ENCODE measurements at places on chromosomes 13 and 19.

GRCh38 chr13:101258509-101258908, 157.8 kb downstream of the NALCN start:
- no peak overlapping the region for H3K4me3 ChIP-seq
- no peaks in the 10 kb centered on the region for H3K27me3 ChIP-seq
- H3K27ac ChIP-seq, result no peak overlapping the region
- no peak for DNase-seq

GRCh38 chr13:106063591-106064313, 471.7 kb downstream of the EFNB2 start:
- peaks cover 21% of the 10 kb centered on the region for H3K4me1 ChIP-seq
- H3K4me3 ChIP-seq, result no peak overlapping the region
- peaks cover 2% of the 10 kb centered on the region for H3K27me3 ChIP-seq
- H3K36me3 ChIP-seq, result no peaks in the 10 kb centered on the region
- no peak for DNase-seq

DNA sequence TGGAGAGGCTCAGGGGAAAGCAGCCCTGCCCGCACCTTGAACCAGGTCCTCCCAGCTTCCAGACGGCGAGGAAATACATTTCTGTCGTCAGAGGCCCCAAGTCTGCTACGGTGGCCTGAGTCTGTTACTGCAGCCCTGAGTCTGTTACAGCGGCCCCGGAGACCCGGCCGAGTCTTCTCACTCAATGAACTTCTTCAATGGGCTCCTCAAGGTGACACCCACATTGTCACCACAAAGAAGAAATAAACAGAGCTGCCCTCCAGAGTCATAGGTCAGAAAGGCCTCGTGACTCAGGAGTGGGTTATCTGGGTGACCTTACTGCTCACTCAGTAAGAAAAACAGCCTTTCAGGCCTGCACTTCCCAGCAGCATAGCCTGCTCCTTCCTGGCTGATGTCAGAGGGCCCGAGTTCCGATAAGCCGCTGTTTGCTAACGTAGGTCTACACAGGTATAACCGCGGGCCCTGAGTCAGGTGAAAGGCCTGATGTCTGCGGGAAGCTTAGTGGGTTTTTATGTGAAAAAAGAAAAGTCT, 66.9 kb upstream of the TM9SF2 start:
- H3K36me3 ChIP-seq, result no peaks in the 10 kb centered on the region
- H3K4me3 ChIP-seq, result no peak overlapping the region
- no peak for DNase-seq
- no peak overlapping the region for H3K27ac ChIP-seq

- no peaks in the 10 kb centered on the region for H3K36me3 ChIP-seq
- peak overlapping the region; percentile 47 for H3K27ac ChIP-seq
- no peaks in the 10 kb centered on the region for H3K4me1 ChIP-seq
Measured at GRCh38 chr19:45016388-45017314, 15.4 kb downstream of the RELB start.

DNA sequence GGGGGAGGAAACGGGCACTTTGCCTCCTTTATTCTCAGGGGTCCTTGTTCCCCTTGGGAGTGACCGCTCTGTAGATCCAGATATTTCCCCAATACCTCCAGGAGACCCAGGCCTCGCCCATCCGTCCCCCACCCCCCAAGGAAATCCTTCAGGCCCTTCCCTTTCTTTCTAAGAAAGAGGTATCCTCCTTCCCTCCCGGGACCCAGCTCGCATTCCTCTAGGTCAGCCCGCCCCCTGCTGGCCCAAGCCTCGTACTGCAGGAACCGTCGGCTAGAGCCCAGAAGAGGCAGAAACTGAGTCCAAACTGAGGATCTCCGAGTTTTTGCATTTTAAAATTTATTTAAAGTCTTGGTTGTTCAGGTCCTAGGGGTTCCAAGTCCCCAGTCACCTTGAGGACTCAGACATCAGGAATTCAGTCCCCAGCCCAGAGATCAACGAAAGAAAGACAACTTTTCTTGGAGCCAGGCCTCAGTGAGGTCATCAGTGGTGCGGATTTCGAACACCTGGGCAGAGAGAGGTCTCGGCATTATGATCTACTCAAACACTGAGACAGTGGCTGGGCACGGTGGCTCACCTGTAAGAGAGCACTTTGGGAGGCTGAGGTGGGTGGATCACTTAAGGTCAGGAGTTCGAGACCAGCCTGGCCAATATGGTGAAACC, 7.5 kb upstream of the LRFN1 start:
- peaks cover 15% of the 10 kb centered on the region for H3K4me1 ChIP-seq
- H3K4me3 ChIP-seq, result no peak overlapping the region
- no peak overlapping the region for H3K27ac ChIP-seq
- peak; percentile 94 for DNase-seq
- peaks cover 42% of the 10 kb centered on the region for H3K27me3 ChIP-seq
- H3K36me3 ChIP-seq, result no peaks in the 10 kb centered on the region

DNA sequence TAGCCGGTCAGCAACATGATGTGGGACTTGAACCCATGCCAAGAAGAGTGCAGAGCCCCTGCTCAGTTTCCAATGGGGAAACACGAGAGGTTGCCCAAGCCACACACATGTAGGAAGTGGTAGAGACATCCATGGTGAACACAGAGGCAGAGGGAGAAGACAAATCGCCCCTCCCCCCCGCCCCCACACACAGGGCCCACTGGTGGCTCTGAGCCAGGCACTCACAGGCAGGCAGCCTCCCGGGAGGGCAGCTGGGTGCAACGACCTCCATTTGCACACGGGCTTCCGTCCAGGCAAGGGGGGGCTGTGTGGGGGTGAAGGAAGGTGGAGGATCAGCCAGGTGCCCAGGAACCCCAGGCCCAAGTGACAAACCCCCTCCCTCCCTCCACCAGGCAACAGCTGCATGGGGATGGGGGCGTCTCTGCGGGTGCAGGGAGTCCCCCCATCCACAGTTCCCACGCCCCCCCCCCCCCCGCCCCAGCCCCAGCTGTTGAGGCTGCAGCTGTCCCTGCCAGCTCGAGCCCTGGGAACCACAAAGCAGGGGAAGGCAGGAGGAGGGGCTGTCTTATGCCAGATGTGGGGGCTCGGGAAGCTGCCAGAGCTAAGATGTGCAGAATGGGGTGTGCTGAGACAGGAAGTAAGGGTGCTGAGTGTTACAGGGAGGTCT, 3.4 kb downstream of the NOTCH3 start:
- peaks cover 36% of the 10 kb centered on the region for H3K4me1 ChIP-seq
- H3K4me3 ChIP-seq, result peak overlapping the region; percentile 74
- H3K27me3 ChIP-seq, result peaks cover 10% of the 10 kb centered on the region
- no peak for DNase-seq

DNA sequence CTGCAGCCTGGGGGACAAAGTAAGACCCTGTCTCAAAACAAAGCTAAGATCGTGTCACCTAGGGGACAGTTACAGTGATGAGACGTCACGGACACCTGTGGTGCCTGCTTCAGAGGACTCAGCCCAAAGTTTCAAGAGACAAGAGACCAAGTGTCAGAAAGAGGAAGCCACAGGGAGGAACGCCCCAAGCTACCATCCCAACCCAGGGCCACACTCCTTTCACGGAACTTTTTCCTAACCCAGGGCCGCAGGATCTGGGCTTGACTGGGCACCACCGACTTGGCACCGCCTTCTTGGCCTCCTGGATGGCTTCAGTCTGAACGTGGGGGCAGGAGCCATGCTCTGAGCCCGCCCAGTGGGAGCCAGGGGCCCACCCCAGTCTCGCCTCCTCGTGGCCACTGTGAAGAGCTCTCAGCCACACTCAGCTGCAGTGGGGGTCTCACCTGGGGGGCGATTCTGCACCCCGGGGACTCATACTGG, 8.5 kb downstream of the MOB3A start:
- H3K4me1 ChIP-seq, result peaks cover 47% of the 10 kb centered on the region
- no peaks in the 10 kb centered on the region for H3K27me3 ChIP-seq
- H3K4me3 ChIP-seq, result no peak overlapping the region
- H3K36me3 ChIP-seq, result peaks cover 5% of the 10 kb centered on the region
- no peak for DNase-seq

DNA sequence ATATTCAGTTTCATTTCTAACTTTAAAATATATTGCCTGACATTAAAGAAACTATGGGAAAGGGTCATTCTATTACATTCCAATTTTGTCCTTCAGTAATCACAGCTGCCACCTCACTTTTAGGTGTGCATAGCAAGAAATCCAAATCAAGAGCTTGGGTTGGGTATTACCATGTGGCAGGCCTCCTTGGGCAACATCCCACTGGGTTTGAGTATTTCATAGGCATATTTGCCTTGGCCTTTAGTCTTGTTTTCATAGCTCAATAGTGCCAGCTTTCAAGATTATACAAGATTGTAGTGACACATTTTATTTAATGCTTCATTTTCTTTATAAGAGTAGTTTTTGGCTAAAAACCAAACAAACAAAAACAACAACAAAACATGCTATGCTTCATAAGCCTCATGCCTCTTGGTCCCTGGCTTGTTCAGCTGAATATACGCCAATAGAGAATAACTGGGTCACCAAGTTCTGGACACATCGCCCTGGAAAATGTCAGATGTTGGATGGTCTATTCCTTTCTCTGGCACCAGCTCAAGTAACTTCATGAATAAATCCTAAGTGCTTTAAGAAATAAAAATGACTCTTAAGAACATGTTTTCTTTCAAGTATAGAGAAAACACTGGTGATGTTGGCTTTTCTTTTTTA, 167.4 kb upstream of the STARD13 start:
- peaks cover 2% of the 10 kb centered on the region for H3K27me3 ChIP-seq
- no peaks in the 10 kb centered on the region for H3K4me1 ChIP-seq
- no peak overlapping the region for H3K27ac ChIP-seq

DNA sequence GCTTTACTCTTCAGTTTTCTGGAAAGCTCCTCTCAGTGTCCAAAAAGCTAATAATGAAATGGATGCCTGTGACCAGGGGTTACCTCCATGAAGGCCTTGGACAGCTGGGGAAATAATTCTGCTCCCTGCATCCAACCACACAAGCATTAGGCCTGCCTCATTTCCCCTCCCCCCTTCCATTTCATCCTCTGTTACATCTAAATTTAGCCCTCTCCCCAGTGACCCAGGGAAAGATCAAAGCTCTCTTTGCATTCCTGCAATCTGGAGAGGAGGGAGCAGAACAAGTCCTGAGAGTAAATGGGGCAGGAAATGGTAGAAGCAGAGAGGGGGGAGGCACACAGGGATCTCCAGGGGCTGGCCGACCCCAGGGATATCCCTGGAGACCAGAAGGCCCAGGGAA, 452.7 kb downstream of the TSHZ3 start:
- H3K27ac ChIP-seq, result peak overlapping the region; percentile 79
- no peaks in the 10 kb centered on the region for H3K27me3 ChIP-seq
- no peak for DNase-seq
- peak overlapping the region; percentile 3 for H3K4me3 ChIP-seq
- H3K4me1 ChIP-seq, result peaks cover 37% of the 10 kb centered on the region

DNA sequence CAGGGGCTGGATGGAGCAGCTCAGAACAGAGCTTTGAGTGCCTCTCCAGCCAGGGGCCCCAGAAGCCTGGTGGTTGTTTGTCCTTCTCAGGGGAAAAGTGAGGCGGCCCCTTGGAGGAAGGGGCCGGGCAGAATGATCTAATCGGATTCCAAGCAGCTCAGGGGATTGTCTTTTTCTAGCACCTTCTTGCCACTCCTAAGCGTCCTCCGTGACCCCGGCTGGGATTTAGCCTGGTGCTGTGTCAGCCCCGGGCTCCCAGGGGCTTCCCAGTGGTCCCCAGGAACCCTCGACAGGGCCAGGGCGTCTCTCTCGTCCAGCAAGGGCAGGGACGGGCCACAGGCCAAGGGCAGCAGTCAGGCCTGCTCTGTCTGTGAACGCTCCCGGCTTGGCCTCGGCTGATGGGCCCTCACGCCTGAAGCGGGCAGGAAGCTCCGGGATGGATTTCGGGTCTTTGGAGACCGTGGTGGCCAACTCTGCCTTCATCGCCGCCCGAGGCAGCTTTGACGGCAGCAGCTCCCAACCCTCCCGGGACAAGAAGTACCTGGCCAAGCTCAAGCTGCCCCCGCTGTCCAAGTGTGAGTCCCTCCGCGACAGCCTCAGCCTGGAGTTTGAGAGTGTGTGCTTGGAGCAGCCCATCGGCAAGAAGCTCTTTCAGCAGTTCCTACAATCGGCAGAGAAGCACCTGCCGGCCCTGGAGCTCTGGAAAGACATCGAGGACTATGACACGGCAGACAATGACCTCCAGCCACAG, at the start of gene GRK1:
Gene GRK1, plus strand, starts transcription at position 269 of the 751 bp plus-strand sequence. Its CDS starts 168 bp downstream, at position 437.
- H3K27me3 ChIP-seq, result peaks cover 3% of the 10 kb centered on the region
- H3K4me1 ChIP-seq, result peaks cover 19% of the 10 kb centered on the region

DNA sequence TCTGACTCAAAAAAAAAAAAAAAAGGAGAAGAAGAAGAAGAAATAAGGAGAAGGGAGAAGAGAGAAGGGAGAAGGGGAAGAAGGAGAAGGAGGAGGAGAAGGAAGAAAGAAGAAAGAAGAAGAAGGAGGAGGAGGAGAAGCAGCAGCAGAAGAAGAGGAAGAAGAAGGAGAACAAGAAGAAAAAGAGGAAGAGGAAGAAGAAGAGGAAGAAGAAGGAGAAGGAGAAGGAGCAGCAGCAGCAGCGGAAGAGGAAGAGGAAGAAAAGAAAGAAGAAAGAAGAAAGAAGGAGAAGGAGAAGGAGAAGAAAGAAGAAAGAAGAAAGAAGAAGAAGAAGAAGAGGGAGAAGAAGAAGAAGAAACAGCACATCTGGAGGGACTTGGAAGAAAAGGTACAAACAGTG, 4.1 kb upstream of the CNN1 start:
- peak overlapping the region; percentile 33 for H3K4me3 ChIP-seq
- H3K27me3 ChIP-seq, result peaks cover 28% of the 10 kb centered on the region
- peaks cover 25% of the 10 kb centered on the region for H3K4me1 ChIP-seq

DNA sequence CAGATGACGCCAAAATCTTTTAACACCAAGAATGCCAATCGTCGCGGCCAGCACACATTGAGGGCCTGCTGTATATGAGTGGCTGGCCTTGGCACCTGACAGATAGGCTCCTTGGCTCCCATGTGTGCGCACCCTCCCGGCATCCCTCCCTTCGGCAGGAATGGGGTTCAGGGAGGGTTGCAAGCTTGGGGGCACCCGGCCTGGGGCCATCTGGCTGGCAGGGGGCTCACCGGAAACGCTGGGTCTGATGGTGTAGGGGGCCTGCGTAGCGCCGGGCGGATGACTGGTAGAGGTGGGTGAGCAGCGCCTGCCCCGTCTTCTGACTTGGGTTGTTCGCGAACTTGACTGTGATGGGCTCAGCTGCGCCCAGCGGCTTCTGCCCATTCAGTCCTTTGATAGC, 22.4 kb downstream of the PRKCSH start:
- H3K36me3 ChIP-seq, result no peaks in the 10 kb centered on the region
- peaks cover 18% of the 10 kb centered on the region for H3K4me1 ChIP-seq
- H3K27me3 ChIP-seq, result peaks cover 16% of the 10 kb centered on the region
- no peak for DNase-seq
- no peak overlapping the region for H3K4me3 ChIP-seq

- peaks cover 57% of the 10 kb centered on the region for H3K4me1 ChIP-seq
- no peak for DNase-seq
- peak overlapping the region; percentile 91 for H3K27ac ChIP-seq
- peaks cover 18% of the 10 kb centered on the region for H3K36me3 ChIP-seq
Measured at GRCh38 chr13:99307648-99308339, 595 bp upstream of the GPR183 start.

DNA sequence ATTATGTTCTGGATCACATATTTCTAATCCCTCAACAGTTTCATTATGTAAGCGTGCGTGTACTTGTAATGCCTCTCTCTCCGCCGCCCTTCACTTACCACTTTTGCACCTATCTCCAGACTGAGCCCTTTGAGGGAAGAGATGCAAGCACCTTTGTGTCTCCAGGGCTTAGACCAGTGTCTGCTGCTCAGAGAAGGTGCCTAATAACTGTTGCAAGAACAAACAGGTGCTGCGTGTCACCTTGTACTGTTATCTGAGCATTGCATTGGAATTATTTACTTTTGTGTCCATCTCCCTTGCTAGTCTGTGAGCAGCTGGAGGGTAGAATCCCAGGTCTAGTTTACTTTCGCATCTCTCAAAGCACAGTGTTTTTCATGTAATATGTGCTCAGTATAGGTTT, 156.2 kb downstream of the FLT1 start:
- peaks cover 62% of the 10 kb centered on the region for H3K4me1 ChIP-seq
- H3K27me3 ChIP-seq, result no peaks in the 10 kb centered on the region
- H3K27ac ChIP-seq, result peak overlapping the region; percentile 95
- no peak overlapping the region for H3K4me3 ChIP-seq

Data from nephron progenitor cell (in vitro differentiated cells).